ENCODE measurements at places on chromosomes 5 and 9.

GRCh38 chr9:128969491-128969890 is 22.0 kb downstream of the NUP188 start:
- no peak for DNase-seq

- no peak for DNase-seq
Observed at GRCh38 chr5:157059891-157060290, 975 bp upstream of the HAVCR1 start.

DNA sequence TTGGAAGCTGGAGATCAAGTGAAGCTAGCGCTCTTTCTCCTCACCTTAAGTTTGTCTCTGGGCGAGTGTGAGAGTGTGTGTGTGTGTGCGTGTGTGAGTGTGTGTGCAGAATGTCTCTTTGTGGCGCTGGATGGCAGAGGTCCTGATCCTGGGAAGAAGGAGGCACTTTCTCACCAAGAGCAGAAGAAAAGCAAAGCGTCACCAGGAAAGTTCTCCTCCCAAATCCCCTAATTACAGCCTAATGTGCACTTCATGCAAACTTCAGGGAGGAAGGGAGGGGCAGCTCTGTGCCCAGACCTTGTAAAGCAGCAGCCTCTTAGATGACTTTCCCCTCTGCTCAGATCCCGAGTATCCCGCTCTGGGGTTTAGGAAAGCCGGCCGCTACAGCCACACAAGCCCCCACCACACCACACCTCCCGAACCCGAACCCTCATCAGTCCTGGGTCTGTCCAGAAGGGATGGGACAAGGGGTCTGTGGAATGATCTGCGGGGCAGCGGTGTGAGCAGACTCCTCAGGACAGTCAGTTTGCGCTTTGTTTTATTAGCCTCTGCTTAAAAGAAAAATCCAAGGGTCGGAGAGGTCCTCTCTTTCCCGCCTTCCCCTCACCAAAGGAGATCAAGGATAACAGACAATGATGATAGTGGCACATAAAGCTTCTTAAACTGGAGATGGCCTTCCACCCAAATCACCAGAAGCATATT is at the start of gene HAPLN1:
Gene HAPLN1, minus strand, starts transcription at position 20 of the 702 bp plus-strand sequence. CDS start 47,332 bp downstream, outside the sequence.
- peak; percentile 5 for DNase-seq

DNA sequence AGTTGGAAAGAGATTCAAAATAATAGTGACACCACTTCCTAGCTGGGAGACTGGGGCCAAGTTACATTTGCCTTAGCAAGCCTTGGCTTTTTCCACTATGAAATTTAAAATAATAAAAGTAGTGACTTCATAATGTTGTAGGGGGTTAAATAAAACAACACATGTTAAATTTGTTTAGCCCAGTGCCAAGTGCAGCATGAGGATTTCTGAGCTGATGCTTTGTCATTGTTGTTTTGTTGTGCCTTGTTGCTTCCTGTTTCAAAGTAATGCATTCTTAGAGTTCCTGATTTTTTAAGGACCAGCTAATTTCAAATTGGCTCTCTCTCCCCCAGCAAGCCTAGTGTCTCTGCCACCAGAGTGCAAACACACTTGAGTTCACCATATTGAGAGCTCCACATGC is 270.7 kb upstream of the PAPPA start:
- DNase-seq, result peak; percentile 24

DNA sequence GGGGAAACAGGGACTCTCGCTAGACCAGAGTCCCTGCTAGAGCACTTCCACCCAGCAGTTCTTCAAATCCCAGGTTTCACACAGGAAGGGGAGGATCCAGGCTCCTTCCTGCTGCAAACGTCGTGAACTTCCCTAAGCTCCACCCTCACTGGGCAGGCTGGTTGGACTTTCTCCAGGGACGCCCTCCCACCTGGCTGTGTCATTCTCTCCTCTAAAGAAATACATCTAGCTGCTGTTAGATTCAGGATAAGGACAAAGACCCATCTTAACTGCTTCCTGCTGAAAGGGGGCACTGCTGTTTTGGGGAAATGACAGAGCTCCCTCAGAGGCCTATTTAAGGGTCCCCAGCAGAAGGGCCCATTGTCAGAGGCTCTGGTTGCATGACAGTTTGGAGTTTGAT is 230.7 kb downstream of the SEMA6A start:
- DNase-seq, result no peak

- DNase-seq, result no peak
Observed at GRCh38 chr5:158811350-158811749, 288.4 kb downstream of the EBF1 start.

DNA sequence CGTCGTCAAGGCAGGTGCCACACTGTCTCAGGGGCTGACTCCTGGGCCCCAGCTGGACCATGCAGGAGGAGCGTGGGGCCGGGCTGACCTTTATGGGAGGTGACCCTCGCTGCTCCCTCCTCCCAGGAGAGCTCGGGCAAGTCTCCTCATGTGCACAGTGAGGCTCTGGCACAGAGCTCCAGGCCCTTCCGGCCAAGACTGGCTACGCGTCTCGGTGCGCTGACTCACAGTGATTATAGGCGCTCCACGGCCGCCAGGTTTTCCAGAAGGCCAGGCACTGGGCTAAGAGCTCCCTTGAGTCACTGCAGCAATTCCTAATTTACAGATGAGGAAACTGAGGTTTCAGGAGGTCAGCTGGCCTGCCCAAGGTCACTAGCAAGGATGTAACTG is 47.4 kb downstream of the VAV2 start:
- no peak for DNase-seq

- no peak for DNase-seq
Observed at GRCh38 chr5:137316346-137316736, 182.8 kb downstream of the SPOCK1 start.

GRCh38 chr5:16936150-16936988 is at the start of gene MYO10:
MYO10 (minus strand) TSS chr5:16936288; CDS start chr5:16935808, 480 bp downstream.
- DNase-seq, result peak; percentile 53

DNA sequence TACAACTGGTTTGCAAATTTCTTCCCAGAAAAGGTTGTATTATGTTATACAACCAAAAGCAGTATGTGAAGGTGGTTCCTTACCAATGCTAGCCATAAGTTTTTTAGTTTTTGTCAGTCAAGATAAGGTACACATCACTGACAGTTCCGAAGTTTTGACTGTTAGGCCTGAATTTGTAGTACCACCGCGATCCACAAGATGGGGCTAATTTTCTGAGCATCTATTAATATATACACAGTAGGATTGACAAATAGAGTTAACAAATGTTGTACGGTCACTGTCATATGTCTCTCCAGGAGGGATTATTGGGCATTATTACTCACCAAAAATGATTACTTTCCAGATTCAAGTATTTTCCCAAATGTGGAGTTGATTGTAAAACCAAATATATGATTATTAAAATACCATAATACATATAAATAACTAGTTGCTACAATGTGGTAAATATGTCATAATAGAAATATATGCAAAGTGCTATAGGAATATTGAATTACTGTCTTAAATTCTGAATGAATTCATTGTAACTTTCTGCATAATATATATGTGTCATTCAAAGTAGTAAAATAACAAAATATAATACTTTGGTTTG is 28.4 kb upstream of the LRRC19 start:
- DNase-seq, result peak; percentile 52

- DNase-seq, result no peak
Observed at GRCh38 chr9:127014216-127014909, 99.8 kb downstream of the RALGPS1 start.

DNA sequence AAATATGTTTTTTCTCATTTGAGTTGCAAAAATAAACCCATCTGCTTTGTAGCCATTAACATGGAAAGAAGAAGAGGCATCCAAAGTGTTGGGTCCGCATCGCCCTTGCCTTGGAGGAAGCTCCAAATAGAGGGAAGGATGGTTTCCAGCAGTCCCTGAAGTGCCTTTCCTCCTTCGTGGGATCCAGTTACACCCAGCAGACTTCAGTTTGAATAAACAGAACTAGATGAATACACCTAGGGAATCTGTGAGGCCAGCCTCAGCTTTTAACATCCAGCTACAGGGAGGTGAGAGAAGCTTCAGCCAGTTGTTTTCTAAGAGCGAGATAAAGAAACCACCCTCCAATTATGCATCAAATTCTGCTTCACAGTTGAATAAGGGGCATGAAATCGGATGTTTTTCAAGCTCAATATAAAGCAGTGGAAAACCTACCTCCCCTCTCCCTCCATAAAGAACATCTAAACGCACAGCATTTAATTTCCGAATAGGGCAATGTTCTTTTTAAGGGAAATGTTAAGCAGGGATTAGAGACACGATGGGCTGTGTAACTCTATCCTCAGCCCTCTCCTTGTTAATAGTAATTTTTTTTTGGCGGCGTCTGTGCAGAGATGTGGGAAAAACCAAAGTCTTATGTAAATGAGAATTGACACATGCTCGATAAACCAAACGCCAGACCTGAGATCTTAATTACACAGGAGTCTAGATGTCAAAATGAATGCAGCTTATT is 264.7 kb downstream of the SLIT3 start:
- DNase-seq, result no peak

DNA sequence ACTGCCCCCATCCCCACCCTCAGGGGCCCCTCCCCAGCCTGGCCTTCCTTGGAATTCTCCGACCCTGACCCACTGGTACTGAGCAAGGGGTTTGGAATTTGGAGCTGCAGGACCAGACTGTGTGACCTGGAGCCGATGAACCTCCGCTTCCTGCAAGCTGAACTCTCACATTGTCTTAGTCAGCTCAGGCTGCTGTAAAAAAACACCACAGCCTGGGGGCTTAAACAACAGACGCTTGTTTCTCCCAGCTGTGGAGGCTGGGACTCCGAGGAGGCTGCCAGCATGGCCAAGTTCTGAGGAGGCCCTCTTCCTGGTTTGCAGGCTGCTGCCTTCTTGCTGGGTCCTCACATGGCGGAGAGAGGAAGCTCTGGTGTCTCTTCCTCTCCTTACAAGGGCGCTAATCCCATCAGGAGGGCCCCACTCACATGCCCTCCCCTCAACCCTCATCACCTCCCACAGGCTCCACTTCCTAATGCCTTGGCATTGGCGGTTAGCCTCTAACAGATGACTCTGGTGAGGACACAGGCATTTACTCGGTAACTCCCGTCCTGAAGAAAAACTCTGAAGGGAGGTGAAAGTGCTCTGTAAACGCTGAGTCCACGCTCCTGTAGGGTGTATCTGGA is 42.4 kb downstream of the C5orf15 start:
- DNase-seq, result no peak

DNA sequence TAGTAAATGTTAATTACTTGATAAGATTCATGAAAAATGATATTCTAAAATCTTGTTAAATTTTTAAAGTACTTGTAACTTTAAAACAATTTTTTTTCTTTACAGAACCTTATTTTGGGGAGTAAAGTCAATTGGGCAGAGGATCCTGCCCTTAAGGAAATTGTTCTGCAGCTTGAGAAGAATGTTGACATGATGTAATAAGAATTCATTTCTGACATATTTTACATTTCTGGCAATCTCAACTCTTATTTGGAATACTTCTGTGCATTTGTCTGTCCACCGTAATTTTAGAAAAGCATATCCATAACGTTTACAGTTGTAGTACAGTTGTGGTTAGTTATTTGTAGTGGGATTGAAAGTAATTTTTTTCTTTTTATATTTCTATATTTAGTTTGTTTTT is 20.2 kb downstream of the CENPH start:
- no peak for DNase-seq
